ENCODE measurements at places on chromosomes 1 and 21. TPM values are rescaled to one million over a fixed set of nuclear protein-coding genes. Genes with fewer than 3 reads are reported as not detected.

The TOR3A gene
- total RNA-seq: 24.8 TPM

- no peak for DNase-seq
Measured at GRCh38 chr1:9907441-9907840, 2.6 kb downstream of the CTNNBIP1 start.

DNA sequence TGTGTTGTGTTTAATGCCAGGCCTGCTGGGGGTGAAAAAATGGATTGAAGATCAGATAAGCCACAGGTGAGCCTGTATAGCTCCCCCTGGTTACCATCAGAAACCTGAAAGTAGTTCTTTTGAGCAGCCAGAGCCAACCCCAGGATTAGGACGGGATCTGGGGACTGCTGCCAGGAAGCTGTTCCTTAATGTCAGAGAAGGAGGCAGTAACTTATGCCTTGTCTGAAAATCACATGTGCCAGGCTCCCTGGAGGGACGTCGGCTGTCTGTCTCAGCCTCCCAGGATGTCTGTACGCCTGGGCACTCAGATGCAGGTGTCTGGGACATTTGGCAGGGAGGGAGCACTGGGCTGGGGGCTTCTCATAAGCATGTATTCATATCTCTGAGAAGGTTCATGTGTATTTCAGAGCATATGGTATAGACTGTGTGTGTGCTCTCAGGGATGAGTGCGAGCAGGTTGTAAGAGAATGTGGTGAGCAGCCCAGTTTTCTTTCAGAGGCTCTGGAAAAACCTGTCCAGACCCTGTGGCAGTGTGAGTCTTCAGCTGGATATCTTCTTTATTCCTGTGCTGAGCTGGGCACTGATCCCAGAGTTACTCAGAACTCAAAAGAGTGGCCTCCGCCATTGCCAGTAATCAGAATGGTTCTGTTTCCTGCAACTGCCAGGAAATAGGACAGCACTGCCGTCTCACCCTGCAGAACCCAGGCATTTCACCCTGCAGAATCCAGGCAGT lies 2.8 kb downstream of the FAM43B start:
- no peak for DNase-seq

DNA sequence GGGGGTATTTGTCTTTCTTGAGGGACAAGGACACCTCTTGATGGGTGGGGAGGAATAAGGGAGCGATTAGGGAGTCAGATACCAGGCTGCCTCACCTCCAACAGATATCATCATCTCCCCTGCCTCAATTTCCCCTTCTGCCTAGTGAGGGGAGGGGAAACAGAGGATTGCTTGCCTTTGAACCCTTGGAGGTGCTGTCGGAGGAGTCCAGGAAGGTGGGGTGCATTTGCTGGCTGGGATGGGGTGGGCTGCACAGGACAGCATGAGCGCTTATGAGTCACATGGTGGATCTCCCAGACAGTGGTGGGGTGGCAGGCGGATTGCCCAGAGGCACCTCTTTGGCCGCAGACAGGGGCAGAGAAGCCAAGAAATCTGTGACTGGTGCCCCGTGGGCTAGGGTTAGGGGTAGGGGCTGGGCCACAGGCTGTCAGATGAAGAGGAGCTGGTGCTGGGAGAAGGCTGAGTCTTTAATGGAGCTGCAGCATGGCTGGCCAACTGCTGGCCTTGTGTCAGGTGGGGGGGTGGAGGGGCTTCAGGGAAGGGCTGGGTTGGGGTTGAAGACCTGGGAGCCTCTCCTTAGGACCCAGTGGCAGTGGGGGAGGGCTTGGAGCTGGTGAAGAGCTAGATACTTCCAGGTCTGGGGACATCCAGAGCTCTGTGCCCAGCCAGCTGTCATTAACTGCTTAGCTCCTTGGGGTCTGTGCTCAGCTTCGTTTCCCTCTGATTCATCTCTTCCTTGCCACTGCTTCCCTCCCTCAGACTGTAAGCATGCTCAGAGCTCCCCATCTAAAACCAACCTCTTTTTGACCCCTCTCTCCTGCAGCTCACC lies 7.0 kb upstream of the ADORA1 start:
- no peak for DNase-seq

DNA sequence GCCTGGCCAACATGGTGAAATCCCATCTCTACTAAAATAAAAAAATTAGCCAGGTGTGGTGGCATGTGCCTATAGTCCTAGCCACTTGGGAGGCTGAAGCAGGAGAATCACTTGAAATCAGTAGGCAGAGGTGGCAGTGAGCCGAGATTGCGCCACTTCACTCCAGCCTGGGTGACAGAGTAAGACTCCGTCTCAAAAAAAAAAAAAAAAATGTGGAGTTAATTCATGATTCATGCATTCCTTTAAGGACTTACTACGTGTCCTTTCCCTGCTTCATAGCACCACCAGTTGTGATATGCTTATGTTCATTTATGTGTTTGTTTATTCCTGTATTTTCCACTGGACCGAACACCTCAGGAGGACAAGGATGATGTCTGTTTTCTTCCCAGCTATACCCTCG lies 12.7 kb upstream of the PRELP start:
- DNase-seq: peak; percentile 27

DNA sequence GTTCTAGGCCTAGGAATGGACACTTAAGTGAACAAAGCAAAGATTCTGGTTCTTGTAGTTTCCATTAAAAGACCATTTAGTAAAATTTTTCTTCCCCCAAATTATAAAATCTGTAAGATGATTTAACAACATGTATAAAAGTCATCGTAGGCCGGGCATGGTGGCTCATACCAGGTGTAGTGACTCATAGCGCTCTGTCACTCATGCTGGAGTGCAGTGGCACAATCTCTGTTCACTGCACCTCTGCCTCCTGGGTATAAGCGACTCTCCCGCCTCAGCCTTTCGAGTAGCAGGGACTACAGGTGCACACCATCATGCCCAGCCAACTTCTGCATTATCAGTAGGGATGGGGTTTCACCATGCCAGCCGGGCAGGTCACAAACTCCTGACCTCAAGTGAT lies 9.1 kb downstream of the ASPM start:
- no peak for DNase-seq

The WNT9A gene
- total RNA-seq: 0.87 TPM
